NCI-H1417 (cell line): ENCODE measurements at places on chromosomes 12 and 14.

DNA sequence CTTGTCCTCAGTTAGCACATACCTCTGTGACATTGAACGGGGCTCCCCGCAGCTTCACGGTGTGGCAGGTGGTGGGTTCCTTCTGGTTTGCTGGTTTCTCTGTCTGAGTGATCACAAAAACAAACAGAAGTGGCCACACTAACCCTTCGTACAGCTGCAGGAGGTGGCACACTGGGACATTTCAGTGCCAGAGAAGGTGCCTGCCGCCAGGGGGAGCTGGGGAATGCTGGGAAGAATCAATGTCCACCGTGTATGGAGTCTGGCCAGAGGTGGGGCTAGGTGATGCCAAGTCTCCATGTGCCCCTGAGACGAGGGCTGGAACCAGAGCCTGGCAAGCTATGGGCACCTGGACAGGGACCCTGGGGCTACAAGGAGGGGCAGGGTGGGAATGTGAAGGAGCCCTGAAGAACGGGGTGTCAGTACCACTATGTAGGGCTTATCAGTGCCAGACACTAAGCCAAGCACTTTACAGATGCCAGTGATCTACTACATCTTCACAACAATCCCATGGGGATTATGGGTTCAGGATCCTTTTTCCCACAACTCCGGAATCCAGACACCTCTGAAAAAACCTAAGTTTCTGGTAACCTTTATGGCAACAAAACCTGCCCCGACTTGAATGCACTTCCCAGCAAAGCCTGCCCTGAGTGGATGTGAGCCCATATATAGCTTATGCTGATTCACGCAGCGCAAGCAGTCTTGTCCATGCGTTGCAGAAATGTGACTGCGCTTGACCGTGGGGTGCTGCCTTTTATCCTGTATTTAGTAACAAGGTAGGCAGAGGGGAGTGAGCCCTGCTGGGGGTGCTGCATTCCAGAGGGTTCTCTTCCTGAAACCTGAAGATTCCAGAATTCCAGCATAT is 10.8 kb downstream of the RBM19 start:
- no peak for DNase-seq

GRCh38 chr12:63085120-63085519 is 65.9 kb downstream of the AVPR1A start:
- DNase-seq: no peak

- DNase-seq: no peak
These were observed 16.5 kb downstream of the CLEC1A start for GRCh38 chr12:10082117-10082874.

DNA sequence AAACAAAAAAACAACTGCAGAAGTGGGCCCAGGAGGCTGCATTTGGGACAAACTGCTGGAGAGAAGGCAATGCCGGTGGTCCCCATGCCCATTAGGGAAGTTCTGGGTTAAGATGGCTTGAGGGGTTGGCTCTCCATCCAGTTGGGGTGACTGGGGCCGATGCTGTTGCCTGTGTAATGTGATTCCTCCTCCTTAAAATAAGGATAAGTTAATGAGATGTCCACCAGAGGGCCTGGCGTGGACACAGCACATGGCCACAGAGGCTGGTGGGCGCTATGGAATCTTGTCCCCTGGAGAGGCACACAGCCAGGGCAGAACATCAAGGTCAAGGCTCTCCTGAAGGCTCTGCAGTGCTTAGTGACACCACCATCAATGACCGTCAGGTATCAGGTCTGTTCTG is 1.0 kb upstream of the TESC start:
- DNase-seq: peak; percentile 11

DNA sequence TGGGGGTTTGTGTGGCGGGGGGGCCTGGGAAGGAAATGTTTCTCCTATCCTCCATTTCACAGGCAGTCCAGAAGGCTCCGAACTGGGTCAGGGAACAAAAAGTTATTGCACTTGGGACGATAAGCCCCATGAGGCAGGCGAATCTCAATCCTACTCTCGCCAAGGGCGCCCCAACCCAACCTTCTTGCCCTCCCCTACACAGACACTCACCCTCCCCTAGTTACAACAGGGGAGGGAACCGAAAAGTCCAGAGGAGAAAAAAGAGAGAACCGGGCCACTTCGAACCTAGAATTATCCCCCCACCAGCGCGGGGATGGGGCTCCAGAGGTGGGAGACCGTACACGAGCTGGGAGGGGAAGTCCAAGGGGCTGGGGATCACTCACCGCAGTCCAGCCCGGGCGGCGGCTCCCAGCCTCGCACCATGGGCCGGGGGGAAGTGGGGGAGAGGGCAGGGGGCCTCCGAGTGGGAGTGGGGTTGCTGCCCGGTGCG is 357 bp downstream of the HOMEZ start:
- DNase-seq: no peak

GRCh38 chr14:61690039-61690438 is 5.3 kb upstream of the HIF1A start:
- no peak for DNase-seq

DNA sequence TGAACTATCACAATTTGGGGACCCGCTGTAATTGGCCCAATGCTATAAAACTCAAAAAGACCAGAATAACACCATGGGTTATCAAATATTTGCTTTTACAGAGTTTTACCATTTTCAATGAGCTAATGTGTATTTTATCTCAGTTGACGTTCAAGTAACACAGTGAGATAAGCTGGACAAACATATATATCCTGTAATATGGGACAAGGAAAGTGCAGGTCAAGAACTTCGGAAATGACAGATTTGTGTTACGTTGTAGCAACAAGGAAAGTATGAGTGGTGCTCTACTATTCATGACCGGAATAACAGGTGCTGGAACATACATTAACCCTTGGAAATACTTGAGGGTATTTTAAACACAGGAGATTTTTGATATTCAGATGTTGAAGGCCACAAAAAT is 566.4 kb upstream of the FLRT2 start:
- DNase-seq: no peak

GRCh38 chr14:64717870-64718269 is 13.6 kb downstream of the PLEKHG3 start:
- no peak for DNase-seq

DNA sequence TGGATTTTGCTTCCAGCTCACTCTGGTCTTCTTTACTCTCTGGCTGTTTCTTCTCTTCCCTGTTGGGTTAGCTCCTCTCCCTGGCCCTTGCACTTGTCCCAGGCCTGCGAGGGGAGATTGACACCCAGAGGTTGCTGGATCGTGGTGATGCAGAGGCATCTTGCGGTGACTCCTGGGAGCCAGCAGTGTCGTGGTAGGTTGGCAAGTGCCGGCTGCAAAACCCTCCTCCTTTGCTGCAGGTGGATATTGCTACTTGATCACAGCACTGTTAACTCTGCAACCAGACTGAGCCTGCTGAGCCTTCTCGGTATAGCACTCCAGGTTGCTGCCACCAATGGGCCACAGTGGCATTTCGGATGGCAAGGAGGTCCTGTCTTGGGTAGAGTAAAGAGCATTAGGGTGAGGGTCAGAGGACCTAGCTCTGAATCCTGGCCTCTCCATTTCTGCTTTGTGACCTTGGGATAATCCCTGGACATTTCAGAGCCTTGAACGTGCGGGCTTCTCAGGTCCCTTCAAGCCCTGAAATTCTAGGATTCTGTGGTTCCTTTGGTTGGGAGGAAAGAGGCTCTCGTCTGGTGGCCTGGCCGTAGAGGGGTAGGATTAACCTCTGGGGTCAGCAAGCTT is 87.4 kb downstream of the TSPAN9 start:
- no peak for DNase-seq

GRCh38 chr12:45914090-45914489 is 76.3 kb downstream of the SCAF11 start:
- DNase-seq: no peak

DNA sequence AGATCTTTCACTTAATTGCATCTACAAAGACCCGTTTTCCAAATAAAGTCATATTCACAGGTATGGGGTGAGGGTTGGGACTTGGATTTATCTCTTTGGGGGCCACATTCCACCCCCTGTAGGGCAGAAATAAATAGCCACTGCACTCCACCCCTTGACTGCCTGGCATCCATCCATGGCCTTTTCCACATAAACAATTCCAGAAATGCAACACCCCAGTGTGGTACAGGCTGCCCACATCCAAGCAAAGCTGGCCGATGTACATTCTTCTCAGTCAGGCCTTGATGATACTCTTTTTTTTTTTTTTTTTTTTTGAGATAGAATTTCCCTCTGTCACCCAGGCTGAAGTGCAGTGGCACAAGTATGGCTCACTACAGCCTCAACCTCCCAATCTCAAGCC is 12.9 kb downstream of the DGLUCY start:
- no peak for DNase-seq

DNA sequence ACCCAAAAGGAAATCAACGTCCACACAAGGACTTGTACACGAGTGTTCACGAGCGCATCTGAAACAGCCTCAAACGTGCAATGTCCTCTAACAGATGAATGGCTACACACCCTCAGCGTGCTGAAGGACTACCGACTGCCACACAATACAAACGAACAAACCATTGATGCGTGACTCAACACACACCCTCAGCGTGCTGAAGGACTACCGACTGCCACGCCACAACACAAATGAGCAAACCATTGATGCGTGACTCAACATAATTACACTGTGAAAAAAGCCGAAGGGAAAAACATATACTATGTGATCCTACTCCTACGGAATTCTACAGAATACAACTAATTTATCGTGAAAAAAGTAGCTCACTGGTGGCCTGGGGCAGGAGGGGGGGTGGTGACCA is 25.1 kb upstream of the BTBD6 start:
- DNase-seq: no peak

- no peak for DNase-seq
These were observed 173.1 kb upstream of the RTL1 start for GRCh38 chr14:101076451-101077198.

DNA sequence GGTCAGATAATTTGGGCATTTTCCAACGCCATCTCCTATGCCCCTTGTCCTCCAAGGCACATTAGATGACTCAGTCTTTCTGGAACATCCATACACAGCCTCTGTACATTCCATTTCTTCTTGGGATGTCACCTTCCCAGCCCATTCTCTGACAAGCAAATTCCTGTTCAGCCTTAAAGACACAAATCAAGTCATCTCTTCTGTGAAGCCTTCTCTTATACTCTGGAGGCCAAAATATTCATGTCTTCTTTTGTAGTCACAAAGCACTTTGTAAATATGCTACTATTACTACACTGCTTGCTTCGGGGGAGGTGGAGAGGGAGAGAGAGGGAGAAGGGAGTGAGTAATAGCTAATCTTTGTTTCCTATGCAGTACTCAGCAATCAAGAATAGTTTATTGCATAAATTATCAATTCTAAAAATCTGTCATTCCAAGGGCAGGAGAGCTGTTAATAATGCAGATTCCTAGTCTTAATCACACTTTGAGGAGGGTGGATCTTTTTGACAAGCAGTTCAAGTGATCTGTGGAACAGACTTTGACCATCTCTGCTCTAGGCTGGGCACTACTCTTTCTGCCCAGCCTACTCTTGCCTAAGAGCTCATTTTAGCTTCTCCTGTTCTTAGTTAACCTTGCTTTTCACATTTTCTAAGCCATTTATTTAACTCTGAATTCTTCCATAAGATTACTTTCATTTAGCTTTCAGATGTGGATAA is 27.9 kb downstream of the KCNMB4 start:
- no peak for DNase-seq

GRCh38 chr12:101713930-101714329 is 16.5 kb downstream of the CHPT1 start:
- no peak for DNase-seq

DNA sequence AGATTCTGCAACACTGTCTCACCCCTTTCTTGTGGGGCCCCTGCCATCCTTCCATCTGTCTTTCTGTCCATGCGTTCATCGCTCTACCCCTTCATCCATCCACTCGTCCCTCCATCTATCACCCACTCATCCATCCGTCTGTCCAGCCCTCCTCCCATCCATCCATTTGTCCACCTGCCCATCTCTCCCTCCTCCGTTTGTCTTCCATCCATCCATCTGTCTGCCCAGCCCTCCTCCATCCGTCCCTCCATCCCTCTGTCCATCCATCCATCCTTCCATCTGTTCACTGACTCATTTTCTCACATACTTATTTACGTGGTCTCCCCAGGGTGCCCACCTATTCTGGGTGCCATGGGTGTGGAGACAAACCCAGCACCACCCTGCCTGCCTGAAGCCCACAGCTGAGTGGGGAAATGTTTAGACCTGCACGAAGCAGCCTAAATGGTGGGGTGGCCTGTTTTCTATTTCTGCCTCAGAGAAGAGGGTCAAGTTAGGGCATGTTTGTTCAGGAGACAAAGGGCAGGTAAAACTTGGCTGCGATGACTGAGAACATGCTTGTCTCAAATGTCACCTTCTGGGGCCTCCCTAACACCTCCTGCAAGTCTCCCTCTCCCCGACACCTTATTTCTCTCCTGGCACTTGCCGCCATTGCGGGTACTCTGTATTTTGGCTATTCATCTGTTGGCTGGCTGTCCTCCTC is 2.8 kb upstream of the SLC25A47 start:
- DNase-seq: no peak

DNA sequence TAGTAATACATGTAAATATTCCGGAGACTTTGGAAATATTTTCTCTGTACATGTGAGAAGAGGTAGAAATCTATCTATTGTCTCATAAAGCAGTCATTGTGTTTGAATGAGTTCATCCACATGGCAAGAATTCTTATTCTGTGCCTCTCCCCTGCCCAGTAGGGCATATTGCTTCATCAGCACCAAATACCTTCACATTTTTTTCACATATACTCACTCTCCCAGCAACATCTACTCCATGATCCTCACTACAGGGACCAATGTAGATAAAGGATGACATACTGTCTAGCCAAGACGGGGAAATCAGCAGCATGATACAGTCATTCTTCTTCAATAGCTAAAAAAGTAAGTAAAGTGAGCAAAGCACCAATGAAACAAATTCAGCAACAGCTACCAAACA is 1.3 kb upstream of the TAS2R14 start:
- no peak for DNase-seq

- no peak for DNase-seq
These were observed 1.8 kb upstream of the PPP1R12A start for GRCh38 chr12:79936670-79937069.

DNA sequence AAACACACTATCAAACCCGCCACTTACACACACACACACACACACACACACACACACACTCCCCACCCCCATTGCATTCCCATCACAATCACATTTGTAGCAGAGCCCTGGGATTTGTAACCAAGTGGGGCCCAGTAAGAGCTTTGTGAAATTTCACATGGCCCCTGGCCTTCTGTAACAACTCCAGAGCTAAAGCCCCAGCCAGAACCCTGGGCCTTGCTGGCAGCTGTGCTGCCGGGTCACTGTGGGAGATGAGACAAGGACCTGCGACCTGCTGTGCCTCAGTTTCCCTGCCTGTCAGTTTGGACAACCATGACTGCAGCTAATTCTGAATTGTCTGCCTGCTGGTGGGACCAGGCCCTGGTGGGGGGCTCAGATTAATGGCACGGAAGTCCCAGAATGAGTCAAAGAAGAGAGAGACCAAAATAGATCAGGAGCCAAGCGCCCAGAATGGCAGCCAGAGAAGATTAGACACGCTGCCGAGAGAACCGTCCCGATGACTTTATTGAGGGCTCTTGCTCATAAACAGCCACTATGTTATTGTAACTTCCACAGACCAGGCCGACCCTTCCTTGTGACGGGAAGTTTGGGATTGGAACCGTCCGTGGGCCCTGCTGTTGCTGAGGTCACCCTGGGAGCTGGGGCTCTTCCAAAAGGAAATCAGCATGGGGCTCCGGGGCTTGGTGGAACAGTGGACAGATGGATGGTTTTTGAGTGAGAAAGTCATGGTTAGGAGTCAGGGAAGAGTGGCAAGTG is 123.1 kb downstream of the ZFP36L1 start:
- DNase-seq: no peak

- no peak for DNase-seq
These were observed 25.3 kb downstream of the HRK start for GRCh38 chr12:116855744-116856470.

- DNase-seq: no peak
These were observed 34.4 kb upstream of the E2F7 start for GRCh38 chr12:77099799-77100198.
